Cardiac ventricle fibroblast (primary cell): ENCODE measurements at places on chromosomes 4 and X. TPM values are rescaled to one million over a fixed set of nuclear protein-coding genes. Genes with fewer than 3 reads are reported as not detected.

The FGD1 gene
- 12.7 and 16.8 TPM in 2 replicates for total RNA-seq

The TSPAN6 gene
- total RNA-seq = 21.9 and 24.9 TPM in 2 replicates

The PAK3 gene
- total RNA-seq = 0.12 and 0.15 TPM in 2 replicates

The KLHL13 gene
- total RNA-seq = 0.88 and 2.2 TPM in 2 replicates

The GBA3 gene
- not detected in 2 replicates for total RNA-seq

The BTC gene
- not detected in 2 replicates for total RNA-seq

The SHISA3 gene
- 64.4 and 71.1 TPM in 2 replicates for total RNA-seq

The TMEM154 gene
- total RNA-seq = 1.6 TPM in 2 replicates

The SH3RF1 gene
- total RNA-seq = 20.6 and 23.8 TPM in 2 replicates

The TMPRSS11B gene
- total RNA-seq = not detected in 2 replicates

The PHEX gene
- 0.54 and 1.2 TPM in 2 replicates for total RNA-seq

The RGN gene
- 0.12 and 0.15 TPM in 2 replicates for total RNA-seq

The S100G gene
- not detected in 2 replicates for total RNA-seq

The NEUROG2 gene
- not detected in 2 replicates for total RNA-seq

The AKAP14 gene
- total RNA-seq = not detected in 2 replicates

The RBM46 gene
- 0.20 TPM in 1 of 2 replicates, not detected in the other for total RNA-seq

The C4orf50 gene
- not detected in 2 replicates for total RNA-seq

The GRIA3 gene
- 0.20 and 0.69 TPM in 2 replicates for total RNA-seq

The HSD17B13 gene
- not detected in 2 replicates for total RNA-seq

The FHIP1A gene
- total RNA-seq = 0.10 TPM in 1 of 2 replicates, not detected in the other

The ZNF81 gene
- 4.4 and 4.6 TPM in 2 replicates for total RNA-seq

The BEX2 gene
- not detected in 2 replicates for total RNA-seq

The MAGEE2 gene
- total RNA-seq = not detected in 2 replicates

The GUCY1B1 gene
- 6.8 and 8.5 TPM in 2 replicates for total RNA-seq

The SYP gene
- total RNA-seq = 0.19 and 0.78 TPM in 2 replicates

The POF1B gene
- total RNA-seq = not detected in 2 replicates

The MAGEA3 gene
- total RNA-seq = not detected in 2 replicates

The CDK16 gene
- 56.9 and 75.4 TPM in 2 replicates for total RNA-seq

The FDCSP gene
- total RNA-seq = not detected in 2 replicates

The SPARCL1 gene
- 208 and 218 TPM in 2 replicates for total RNA-seq

The PSAPL1 gene
- total RNA-seq = under 0.01 TPM in 1 of 2 replicates, not detected in the other

The DCAF12L1 gene
- not detected in 2 replicates for total RNA-seq

The LARP7 gene
- 21.9 and 23.5 TPM in 2 replicates for total RNA-seq

The SPANXB1 gene
- total RNA-seq = not detected in 2 replicates

The TRAM1L1 gene
- 0.12 and 1.3 TPM in 2 replicates for total RNA-seq

The CXCL10 gene
- total RNA-seq = not detected in 2 replicates

The ADH1B gene
- total RNA-seq = 632 and 682 TPM in 2 replicates

The STBD1 gene
- 2.4 and 7.1 TPM in 2 replicates for total RNA-seq

The PARM1 gene
- 1.8 and 2.0 TPM in 2 replicates for total RNA-seq

The ZDHHC15 gene
- 0.06 and 0.10 TPM in 2 replicates for total RNA-seq

The GAGE2A gene
- not detected in 2 replicates for total RNA-seq
